Smooth muscle cell of the umbilical artery (primary cell): ENCODE measurements at places on chromosomes 5 and 9. TPM values are rescaled to one million over a fixed set of nuclear protein-coding genes. Genes with fewer than 3 reads are reported as not detected.

FGF18 gene
- 0.05 TPM in 1 of 2 replicates, not detected in the other for total RNA-seq

C1QTNF2 gene
- total RNA-seq: 0.30 and 0.32 TPM in 2 replicates

PCDHA3 gene
- total RNA-seq: 0.23 and 0.59 TPM in 2 replicates

TMOD1 gene
- not detected in 2 replicates for total RNA-seq

UBTD2 gene
- 20.2 and 23.8 TPM in 2 replicates for total RNA-seq

BARX1 gene
- not detected in 2 replicates for total RNA-seq

INSYN2B gene
- total RNA-seq: 8.3 and 8.6 TPM in 2 replicates

OR2K2 gene
- total RNA-seq: not detected in 2 replicates

LCN9 gene
- not detected in 2 replicates for total RNA-seq

SREK1 gene
- total RNA-seq: 57.9 and 69.5 TPM in 2 replicates

GZMA gene
- total RNA-seq: not detected in 2 replicates

OMD gene
- not detected in 2 replicates for total RNA-seq

PFN3 gene
- total RNA-seq: not detected in 2 replicates

REXO4 gene
- total RNA-seq: 11.3 and 18.9 TPM in 2 replicates

NUDCD2 gene
- 4.7 and 6.5 TPM in 2 replicates for total RNA-seq

MYOT gene
- not detected in 2 replicates for total RNA-seq

OBP2B gene
- not detected in 2 replicates for total RNA-seq

C5orf58 gene
- total RNA-seq: not detected in 2 replicates

ARID3C gene
- total RNA-seq: 0.18 TPM in 1 of 2 replicates, not detected in the other

SV2C gene
- not detected in 2 replicates for total RNA-seq
